Sigmoid colon (tissue), 7 donors: ENCODE measurements at places on chromosomes 3 and 15. TPM values are rescaled to one million over a fixed set of nuclear protein-coding genes. Genes with fewer than 3 reads are reported as not detected.

The KBTBD13 gene
- 0.03 TPM for polyA plus RNA-seq

The PODXL2 gene
- polyA plus RNA-seq = 3.0 TPM

The SNTN gene
- polyA plus RNA-seq = not detected

The XYLB gene
- polyA plus RNA-seq = 3.6 TPM

The ZNF619 gene
- polyA plus RNA-seq = 1.2 TPM

The ZIC4 gene
- polyA plus RNA-seq = not detected

The CATSPER2 gene
- not detected for polyA plus RNA-seq

The SMAD6 gene
- 1.8 TPM for polyA plus RNA-seq

The ILDR1 gene
- 7.1 TPM for polyA plus RNA-seq

The MESP2 gene
- 1.3 TPM for polyA plus RNA-seq

The CDHR4 gene
- polyA plus RNA-seq = not detected

The PCYT1A gene
- polyA plus RNA-seq = 25.8 TPM

The SLC24A5 gene
- polyA plus RNA-seq = not detected

The FBXL22 gene
- polyA plus RNA-seq = 0.69 TPM

The LRTM1 gene
- not detected for polyA plus RNA-seq

The C3orf22 gene
- not detected for polyA plus RNA-seq

The SLC51B gene
- polyA plus RNA-seq = 92.5 TPM

The GRM2 gene
- polyA plus RNA-seq = not detected

The TRAIP gene
- 7.1 TPM for polyA plus RNA-seq

The GRAMD1C gene
- 12.3 TPM for polyA plus RNA-seq

The IQCH gene
- 0.36 TPM for polyA plus RNA-seq

The RABL3 gene
- polyA plus RNA-seq = 13.3 TPM

The PTH1R gene
- 3.6 TPM for polyA plus RNA-seq

The MTMR10 gene
- polyA plus RNA-seq = 11.4 TPM

The ARHGEF26 gene
- polyA plus RNA-seq = 2.3 TPM

The SPTBN5 gene
- 2.3 TPM for polyA plus RNA-seq

The VGLL3 gene
- polyA plus RNA-seq = 0.23 TPM

The TXNRD3 gene
- polyA plus RNA-seq = 2.5 TPM
